Hematopoietic multipotent progenitor cell treated with erythropoietin and hydrocortisone succinate and interleukin-3 and kit ligand, for 15 days (in vitro differentiated cells): ENCODE measurements at places on chromosomes 7 and 10.

DNA sequence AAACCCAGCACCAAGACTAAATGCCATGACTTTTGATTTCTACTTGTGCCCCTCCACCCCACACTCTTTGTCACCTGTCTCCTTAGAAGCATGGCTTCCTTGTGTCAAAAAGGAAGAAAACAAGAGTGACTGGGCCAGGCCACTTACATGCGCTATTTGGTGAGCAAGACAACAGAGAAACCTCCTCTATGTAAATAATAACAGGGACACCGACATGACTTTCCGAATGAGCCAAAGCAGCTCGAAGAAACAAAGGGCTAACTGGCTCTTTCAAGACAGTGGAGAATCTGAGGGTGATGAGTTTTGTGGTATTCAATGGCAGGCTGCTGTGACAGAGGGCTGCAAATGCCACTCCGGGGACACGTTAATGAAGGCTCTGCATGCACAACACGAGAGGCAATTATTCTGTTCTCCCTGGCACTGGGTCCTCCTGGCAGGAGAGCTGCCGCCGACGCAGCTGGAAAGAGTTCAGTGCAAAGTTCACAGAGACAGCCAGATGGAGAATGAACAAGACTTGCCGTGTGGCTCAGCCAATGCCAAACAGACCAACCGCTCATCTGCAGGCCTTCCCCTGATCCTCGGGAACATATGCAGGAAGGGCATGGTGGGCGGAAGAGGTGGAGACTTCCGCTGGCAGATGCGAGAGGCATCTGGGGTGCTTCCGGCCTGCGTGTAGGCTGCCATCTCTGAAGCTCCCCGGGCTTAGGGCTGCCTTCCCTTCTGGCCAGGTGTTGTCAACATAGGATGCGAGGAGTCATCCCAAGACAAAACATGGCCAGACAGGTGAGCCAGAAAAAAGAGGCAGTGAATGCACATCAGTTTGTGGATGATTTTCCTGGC lies 59.1 kb upstream of the SMNDC1 start:
- no peak for DNase-seq

DNA sequence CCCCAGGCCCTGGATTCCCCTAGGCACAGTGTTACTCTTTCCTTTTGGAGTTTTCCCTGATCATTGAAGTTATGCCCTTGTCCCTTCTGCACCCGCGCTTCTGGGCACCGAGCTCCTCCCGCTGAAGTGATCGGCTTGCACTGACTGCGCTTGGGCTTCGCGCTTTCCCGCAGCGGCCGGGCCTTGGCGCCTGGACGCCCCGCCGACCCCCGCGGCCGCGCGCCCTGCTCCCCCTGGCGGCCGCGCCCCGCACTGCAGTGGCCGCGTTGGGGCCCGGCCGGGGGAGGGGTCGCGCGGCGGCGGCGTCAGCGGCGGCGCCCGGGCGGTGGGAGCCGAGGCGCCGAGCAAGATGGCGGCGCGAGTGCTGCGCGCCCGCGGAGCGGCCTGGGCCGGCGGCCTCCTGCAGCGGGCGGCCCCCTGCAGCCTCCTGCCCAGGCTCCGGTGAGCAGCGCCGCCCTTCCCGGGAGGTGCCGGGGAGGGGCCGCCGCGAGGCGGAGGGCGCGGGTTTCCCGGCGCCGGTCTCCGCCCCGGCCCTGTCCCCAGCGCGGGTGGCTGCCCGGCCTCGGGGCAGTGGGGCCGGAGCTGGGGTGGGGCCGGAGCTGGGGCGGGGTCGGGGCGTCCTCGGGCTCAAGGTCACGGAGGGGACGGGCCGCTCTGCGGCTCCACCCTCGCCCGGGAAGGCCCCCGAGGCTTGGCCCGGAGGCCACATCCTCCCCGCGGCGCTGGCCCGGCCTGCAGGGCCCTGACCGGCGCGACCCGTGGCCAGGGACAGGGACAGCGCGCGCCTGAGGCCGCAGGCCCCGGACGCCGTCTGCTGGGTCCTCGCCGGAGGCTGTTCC lies at the start of gene NIPSNAP2:
Gene NIPSNAP2, plus strand, starts transcription at position 325 of the 839 bp plus-strand sequence. Its CDS starts 25 bp downstream, at position 350.
- DNase-seq: peak; percentile 57

DNA sequence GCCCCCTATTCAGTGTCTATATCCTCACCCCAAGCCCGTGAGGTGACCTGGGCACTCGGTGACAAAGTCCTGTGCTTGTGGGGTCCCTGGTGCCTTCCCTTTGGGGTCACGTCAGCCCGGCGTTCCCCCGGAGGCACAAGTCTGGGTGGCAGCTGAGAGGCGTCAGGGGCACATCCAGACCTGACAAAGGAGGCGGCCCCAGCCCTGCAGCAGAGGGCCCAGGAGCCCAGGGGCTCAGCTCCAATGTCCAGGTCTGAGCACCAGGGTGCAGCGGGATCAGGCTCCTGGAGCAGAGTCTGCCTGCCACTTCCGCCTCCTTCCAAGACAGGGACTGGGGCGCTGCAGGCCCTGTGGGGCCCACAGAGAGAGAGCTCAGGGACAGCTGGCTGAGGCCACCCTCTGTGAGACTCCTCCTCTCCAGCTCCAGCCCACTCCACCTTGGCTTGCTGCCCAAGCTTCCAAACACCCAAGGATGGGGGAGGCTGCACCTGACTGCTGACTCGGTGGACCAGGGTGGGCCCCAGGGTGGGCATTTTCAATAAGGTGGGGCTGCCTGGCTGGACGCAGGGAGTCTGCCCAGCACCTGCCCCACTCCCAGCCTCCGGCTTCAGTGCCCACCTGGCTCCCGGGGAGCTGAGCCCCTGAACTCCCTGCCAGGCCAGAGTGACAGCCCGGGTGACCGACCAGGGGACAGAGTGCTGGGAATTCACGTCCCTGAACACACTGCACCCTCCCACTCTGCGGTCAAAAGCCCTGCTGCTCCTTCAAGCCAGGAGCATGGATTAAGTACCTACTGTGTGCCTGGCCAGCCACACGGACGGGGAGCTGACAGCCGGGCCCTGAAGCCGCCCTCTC lies 1.0 kb upstream of the KNDC1 start:
- no peak for DNase-seq

GRCh38 chr7:98291717-98292116 lies 10.2 kb downstream of the BRI3 start:
- DNase-seq: no peak

- no peak for DNase-seq
These were observed 459.7 kb upstream of the SEMA3A start for GRCh38 chr7:84654273-84654672.

DNA sequence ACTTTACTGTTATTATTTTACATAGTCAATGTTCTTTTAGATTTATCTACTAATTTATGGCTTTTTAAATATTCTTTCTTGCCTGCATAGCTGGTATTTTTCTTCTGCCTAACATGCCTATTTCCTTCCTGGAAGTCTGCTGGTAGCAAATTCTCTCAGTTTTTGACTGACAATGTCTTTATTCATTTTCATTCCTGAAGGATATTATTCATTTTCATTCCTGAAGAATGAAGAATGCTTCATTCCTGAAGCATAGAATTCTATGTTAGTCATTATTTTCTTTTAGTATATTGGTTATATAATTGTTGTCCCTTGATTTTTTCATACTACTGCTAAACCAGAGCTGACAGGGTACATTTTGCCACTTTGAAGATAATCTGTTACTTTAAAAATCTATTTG lies 41.8 kb downstream of the TMEM168 start:
- no peak for DNase-seq

DNA sequence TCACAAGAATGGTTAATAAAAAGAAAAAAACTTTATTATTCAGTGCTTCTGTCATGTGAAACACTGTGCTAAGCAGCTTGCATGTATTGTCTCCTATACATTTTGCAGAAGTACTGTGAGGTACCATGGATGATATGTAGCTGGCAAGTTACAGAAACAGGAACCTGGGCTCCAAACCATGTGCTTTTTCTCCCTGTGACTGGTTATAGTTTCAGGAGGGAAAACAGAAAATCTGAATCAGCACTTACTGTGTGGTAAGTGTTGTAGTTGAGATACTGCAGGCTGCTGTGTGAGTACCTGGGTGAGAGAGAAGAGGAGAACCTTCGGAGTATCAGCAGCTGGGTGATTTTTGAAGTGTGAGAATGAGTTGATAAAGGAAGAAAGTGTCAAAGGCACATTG lies 285.0 kb downstream of the SUGCT start:
- DNase-seq: no peak

DNA sequence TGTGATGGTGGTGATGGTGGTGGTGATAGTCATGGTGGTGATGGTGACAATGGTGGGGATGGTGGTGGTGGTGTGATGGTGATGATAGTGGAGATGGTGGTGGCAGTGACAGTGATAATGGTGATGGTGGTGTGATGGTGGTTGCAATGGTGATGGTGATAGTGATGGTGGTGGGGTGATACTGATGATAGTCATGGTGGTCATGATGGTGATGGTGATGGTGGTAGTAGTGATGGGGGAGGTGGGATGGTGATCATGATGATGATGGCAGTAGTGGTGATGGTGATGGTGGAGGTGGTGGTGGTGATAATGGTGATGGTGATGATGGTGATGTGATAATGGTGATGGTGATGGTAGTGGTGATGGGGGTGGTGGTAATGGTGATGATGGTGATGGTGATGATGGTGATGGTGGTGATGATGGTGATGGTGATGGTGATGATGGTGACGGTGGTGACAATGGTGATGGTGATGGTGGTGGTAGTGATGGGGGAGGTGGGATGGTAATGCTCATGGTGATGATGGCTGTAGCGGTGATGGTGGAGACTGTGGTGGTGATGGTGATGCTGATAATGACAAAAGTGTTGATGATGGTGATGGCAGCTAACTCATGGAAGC lies 4.7 kb upstream of the PWWP2B start:
- DNase-seq: no peak

- DNase-seq: no peak
These were observed 35.2 kb downstream of the EPHB4 start for GRCh38 chr7:100791881-100792666.

GRCh38 chr7:109641445-109641844 lies 1071.8 kb downstream of the DNAJB9 start:
- DNase-seq: no peak

DNA sequence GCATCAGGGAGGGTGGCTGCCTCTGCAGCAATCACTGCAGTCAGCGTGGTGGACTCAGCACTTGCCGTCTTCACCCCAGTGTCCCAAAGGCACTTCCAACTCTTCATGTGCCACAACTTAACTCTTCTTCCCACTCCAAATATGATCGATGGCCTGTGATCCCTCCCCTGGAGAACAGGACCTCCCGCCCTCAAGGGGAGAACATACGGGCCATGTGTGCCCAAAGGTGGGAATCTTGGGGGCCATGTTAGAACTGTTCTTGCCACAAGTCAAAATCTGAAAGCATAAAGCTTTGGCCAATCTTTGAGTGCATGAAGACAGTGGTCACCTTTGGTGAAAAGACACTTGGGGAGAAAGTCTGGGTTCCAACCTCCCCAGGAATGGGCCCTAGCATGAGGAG lies 368.5 kb upstream of the MGMT start:
- DNase-seq: no peak

DNA sequence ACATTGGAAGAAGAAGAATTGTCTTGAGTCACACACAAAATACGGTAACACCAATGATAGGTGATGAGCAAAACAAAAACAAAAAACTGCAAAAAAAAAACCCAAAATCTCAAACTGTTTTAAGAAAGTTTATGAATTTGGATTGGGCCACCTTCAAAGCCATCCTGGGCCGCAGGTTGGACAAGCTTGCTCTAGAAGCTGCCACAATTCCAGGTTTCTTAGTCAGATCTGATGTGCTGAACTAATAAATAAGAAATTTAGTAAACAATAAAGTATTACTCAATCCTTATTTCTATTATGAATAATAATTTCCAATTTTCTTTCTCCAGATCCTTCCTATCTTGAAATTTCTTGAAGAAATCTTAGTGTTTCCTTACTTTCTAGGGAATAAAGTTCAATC lies 10.0 kb downstream of the WASL start:
- DNase-seq: no peak

DNA sequence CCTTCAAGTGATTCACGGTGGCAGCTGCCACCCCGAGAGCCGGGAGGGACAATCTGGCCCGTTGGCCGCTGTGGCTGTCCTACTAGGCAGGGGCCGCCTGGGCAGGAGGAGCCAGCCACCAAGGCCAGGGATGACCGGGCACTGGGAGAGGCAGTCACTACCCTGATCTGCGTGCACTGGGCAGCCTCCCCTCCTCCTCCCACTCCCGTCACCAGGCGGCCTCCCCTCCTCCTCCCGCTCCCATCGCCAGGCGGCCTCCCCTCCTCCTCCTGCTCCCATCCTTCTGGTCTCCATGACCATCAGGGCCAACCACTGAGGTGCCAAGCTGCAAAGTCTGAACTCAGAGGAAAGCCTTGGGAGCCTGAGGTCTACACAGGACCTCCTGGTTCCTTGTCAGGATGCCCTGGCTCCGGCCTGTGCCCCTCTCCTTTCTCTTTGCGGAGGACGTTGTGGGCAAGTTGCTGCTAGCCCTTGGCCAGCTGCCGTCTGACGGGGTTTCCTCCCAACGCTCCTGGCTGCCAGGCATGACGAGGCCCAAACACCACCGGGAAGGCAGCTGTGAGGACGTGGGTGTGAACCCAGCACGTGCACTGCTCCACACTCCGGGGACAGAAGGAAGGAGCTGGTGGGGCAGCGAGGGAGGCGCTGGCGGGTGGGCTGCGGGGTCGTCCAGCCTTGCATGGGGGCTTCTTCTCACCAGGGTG lies 131.1 kb downstream of the WDR37 start:
- no peak for DNase-seq

GRCh38 chr10:38093816-38094157 lies 350 bp upstream of the ZNF37A start:
- DNase-seq: no peak

GRCh38 chr10:74282848-74283210 lies 131.8 kb downstream of the ADK start:
- DNase-seq: no peak

DNA sequence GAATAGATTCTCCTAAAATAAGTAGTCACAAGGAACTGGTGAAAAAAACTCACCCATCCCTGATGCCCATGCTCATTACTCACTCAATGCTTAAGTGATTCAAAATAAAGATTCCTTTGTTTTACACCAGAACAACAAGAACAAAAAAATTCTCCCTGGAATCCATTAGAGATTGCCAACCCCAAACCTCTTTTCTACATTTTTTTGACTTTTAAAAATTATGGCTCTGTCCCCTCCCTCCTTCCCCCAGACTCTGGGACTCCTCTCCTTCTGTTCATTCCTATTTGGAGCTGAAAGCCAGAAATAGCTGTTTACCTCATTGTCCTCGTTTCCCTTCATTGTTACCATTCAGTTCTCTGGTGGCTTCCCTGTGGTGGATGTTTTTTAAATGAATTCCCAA lies 63.2 kb upstream of the FHIP2A start:
- DNase-seq: no peak
